Natural killer cell (primary cell): ENCODE measurements at places on chromosomes 12 and 14. TPM values are rescaled to one million over a fixed set of nuclear protein-coding genes. Genes with fewer than 3 reads are reported as not detected.

PIANP gene
- total RNA-seq = not detected

DNA sequence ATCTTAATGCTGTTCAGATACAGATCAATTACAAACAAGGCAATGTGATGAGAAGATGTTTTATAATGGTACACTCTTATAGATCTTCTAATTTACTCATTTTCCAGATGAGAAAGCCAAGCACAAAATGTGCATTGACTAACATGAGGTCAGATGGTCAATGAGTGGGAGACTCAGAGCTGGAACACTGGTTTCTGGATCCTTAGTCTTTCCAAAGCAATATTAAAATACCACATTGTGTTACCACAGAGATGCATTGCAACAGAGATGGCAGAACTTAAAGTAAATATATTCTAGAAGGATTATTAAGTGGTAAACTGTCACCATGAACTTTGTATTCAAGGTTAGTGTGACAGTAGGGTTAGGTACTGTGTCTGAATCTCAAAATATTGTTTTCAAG is 113.6 kb downstream of the SLC15A5 start:
- no peak for DNase-seq

C14orf132 gene
- 0.07 TPM for total RNA-seq

- no peak for DNase-seq
Measured at GRCh38 chr14:103316721-103317121, 17.3 kb upstream of the EIF5 start.
